ENCODE measurements at places on chromosomes 3 and 15. TPM values are rescaled to one million over a fixed set of nuclear protein-coding genes. Genes with fewer than 3 reads are reported as not detected.

THPO gene
- total RNA-seq: 1.6 TPM

TTLL13 gene
- not detected for total RNA-seq

ATP10A gene
- total RNA-seq: not detected

GAP43 gene
- total RNA-seq: 684 TPM

GPR156 gene
- 0.83 TPM for total RNA-seq

ONECUT1 gene
- 48.9 TPM for total RNA-seq

HHLA2 gene
- total RNA-seq: not detected

DNA sequence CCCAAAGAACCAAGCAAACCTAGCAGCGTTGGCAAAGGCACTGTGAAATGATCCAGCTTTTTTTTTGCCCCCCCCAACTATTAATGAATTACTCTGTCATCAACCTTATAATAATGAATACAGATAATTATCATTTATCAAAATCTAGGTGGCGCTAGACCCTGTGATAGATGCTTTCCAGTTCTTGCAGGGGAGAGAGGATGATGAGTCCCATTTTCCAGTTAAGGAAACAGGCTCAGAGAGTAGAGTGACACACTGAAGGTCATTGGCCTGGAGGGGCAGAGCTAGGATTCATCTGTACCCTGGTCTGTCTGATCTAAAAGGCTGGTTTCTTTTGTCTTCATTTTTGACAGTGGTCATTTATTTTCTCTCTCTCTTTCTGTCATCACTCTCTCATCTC, 5.0 kb downstream of the ACOX2 start:
- H3K36me3 ChIP-seq: no peaks in the 10 kb centered on the region
- H3K27ac ChIP-seq: no peak overlapping the region
- H3K4me1 ChIP-seq: peaks cover 2% of the 10 kb centered on the region
- H3K4me3 ChIP-seq: no peak overlapping the region

DNA sequence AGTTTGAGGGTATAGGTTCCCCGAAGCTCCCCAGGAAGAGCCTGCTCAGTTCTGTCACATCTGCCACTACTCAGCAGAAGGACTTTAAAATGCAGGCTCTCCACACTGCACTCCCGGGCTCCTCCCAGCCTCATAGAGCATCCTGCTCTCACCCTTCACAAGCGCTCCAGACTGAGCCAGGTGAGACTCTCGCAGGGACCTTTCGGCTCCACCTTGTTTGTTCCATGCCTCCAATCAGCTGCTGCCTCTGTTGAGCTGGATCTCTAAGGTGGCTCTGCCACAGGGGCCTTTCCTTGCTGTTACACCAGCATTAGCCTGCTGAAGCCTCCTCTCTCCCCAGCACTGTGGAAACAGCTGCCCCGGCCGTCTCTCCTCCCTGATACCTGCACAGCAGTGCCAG, 56.1 kb downstream of the SLCO3A1 start:
- H3K4me1 ChIP-seq: peaks cover 36% of the 10 kb centered on the region
- H3K27ac ChIP-seq: peak overlapping the region; percentile 92
- peak overlapping the region; percentile 72 for H3K4me3 ChIP-seq
- no peaks in the 10 kb centered on the region for H3K36me3 ChIP-seq
- H3K27me3 ChIP-seq: peaks cover 9% of the 10 kb centered on the region

- no peak for DNase-seq
- no peak overlapping the region for H3K27ac ChIP-seq
- peaks cover 3% of the 10 kb centered on the region for H3K4me1 ChIP-seq
- no peak overlapping the region for H3K4me3 ChIP-seq
- H3K36me3 ChIP-seq: no peaks in the 10 kb centered on the region
- H3K27me3 ChIP-seq: no peaks in the 10 kb centered on the region
Observed at GRCh38 chr3:19216669-19217337, 68.5 kb downstream of the KCNH8 start.

DNA sequence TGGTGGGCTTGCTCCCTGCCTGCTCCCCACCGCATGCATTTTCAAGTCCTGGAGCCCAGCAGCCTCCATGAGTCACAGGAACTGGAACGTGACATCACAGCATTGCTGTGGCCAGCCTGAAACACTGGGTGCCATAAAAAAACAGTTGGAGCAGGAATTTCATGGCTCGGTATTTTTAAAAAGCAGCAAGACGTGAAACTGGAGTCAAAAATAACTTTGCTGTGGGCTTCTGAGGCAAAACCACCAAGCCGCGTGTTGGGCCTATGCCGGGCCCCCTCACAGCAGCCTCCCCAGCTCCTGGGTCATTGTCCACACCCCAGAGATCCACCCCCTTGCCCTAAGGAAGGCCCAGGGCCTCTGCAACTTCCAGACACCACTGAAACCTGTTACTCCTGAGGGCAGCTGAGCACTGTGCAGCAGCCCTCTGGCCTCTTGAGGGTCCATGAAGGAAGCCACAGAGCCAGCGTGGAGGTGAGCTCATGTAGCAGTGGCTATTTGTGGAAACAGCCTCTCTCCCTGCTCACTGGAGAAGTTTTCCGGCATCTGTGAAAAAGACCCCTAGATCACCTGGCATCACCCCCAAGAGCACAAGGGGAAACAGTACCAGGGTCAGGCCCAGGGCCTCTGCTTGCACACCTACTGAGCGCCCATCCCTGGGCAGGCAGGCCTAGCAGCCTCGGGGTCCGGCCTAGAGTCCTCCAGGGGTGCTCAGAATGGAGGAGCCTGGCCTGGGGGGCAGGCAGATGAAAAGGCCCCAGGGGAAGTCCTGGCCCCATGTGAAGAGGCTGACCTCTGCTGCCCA, 34.0 kb upstream of the DUSP7 start:
- no peak for DNase-seq
- peaks cover 31% of the 10 kb centered on the region for H3K4me1 ChIP-seq
- no peaks in the 10 kb centered on the region for H3K36me3 ChIP-seq
- H3K4me3 ChIP-seq: no peak overlapping the region
- peaks cover 2% of the 10 kb centered on the region for H3K27me3 ChIP-seq
- no peak overlapping the region for H3K27ac ChIP-seq

- H3K4me1 ChIP-seq: peaks cover 14% of the 10 kb centered on the region
- no peak overlapping the region for H3K27ac ChIP-seq
- no peak overlapping the region for H3K4me3 ChIP-seq
- DNase-seq: no peak
- H3K36me3 ChIP-seq: peaks cover 4% of the 10 kb centered on the region
Observed at GRCh38 chr3:127404221-127405009, 116.6 kb upstream of the PRR20G start.

DNA sequence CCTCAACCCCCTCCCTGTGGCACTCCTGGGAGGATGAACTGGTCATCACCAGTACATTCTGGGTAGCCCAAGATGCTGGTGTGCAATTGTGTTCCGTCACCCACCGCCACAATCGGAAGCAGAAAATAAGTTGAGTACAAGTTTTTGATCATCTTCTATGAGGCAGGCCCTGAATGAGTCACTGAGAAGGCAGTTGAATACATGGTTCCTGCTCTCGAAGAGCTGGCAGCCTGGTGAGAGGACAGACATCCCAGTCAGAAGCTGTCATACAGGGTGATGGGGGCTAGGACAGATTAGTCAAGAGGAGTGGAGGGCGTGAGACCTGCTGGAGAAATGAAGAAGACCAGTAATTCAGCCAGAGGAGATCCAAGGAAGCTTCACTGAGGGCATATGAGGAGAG, 6.2 kb downstream of the CEMIP start:
- peaks cover 15% of the 10 kb centered on the region for H3K4me1 ChIP-seq
- no peaks in the 10 kb centered on the region for H3K36me3 ChIP-seq
- H3K27ac ChIP-seq: no peak overlapping the region
- DNase-seq: no peak
- peaks cover 5% of the 10 kb centered on the region for H3K27me3 ChIP-seq
- H3K4me3 ChIP-seq: no peak overlapping the region

- H3K27me3 ChIP-seq: no peaks in the 10 kb centered on the region
- H3K27ac ChIP-seq: no peak overlapping the region
- H3K4me3 ChIP-seq: no peak overlapping the region
- H3K4me1 ChIP-seq: peaks cover 2% of the 10 kb centered on the region
- no peaks in the 10 kb centered on the region for H3K36me3 ChIP-seq
Observed at GRCh38 chr3:167203062-167203461, 177.0 kb downstream of the ZBBX start.

GRCh38 chr3:150404023-150404422, 4.1 kb upstream of the TSC22D2 start:
- peaks cover 7% of the 10 kb centered on the region for H3K4me1 ChIP-seq
- H3K27ac ChIP-seq: no peak overlapping the region
- peaks cover 5% of the 10 kb centered on the region for H3K27me3 ChIP-seq
- no peaks in the 10 kb centered on the region for H3K36me3 ChIP-seq
- H3K4me3 ChIP-seq: no peak overlapping the region

DNA sequence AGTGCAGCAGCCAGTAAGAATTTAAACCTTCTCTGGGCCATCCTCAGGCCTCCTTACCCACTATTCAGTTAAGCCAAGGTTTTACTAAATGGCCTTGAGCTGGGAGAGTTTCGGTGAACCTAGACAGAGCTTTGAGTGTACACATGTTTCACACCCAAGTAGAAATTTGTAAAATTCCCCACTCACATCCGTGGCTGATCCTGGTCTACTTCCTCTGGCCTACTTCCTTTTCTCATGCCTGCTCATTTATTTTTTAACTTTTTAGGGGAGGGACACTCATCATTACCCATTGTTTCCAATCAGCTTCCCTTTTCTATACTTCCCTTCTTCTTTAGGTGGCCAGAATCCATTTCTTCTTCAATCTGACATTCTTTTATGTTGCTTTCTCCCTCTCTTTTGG, 7.6 kb downstream of the CX3CR1 start:
- H3K27me3 ChIP-seq: no peaks in the 10 kb centered on the region
- H3K36me3 ChIP-seq: no peaks in the 10 kb centered on the region
- H3K4me3 ChIP-seq: no peak overlapping the region
- DNase-seq: no peak
- H3K4me1 ChIP-seq: peaks cover 4% of the 10 kb centered on the region

GRCh38 chr3:141019244-141019643, 31.9 kb upstream of the SPSB4 start:
- no peak overlapping the region for H3K4me3 ChIP-seq
- peak; percentile 42 for DNase-seq
- H3K36me3 ChIP-seq: peaks cover 4% of the 10 kb centered on the region
- peak overlapping the region; percentile 92 for H3K27ac ChIP-seq

DNA sequence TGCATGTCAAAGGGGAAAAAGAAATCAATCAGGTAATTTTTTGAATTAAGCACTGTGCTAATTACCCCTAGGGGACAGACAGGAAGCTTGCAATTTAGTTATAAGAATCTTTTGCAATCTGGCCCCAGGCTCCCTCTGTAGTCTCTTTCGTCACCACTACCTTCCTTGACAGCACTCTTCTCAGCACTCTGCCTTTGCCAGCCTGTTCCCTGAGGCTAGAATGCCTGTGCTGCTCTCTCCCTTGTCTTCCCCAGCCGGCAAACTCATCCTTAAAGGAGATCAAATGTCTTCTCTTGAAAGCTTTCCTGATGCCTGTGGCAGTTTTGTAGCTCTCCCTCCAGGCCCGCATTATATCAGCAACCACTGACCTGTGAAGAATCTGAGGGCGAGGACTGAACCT, 32.4 kb upstream of the PRTG start:
- H3K27ac ChIP-seq: no peak overlapping the region
- no peak overlapping the region for H3K4me3 ChIP-seq
- peaks cover 12% of the 10 kb centered on the region for H3K4me1 ChIP-seq
- peaks cover 6% of the 10 kb centered on the region for H3K36me3 ChIP-seq
- peak; percentile 50 for DNase-seq

Data from glutamatergic neuron (in vitro differentiated cells).